ENCODE measurements at places on chromosomes 13 and 19.

- DNase-seq = no peak
Observed at GRCh38 chr19:40571005-40571318, 5.7 kb upstream of the SHKBP1 start.

GRCh38 chr19:20044663-20045062 lies 5.4 kb upstream of the ZNF682 start:
- no peak for DNase-seq

DNA sequence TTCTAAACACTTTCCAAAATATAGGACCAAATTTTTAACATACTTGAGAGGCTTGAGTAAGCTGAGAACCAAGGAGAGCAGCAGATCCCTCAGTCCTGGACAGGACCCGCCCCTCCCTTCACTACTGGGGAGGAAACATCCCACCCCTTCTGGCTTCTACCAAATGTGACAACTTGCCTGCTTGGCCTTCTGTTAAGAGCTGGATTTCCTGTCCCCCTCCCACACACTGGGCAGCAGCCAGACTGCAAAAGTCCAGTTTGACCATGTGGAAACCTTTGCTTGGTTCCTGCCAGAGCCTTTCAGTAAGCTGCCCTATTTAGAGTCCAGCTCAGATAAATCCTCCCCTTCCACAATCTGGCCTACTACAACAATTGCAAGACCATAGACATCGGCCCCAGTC lies 84.3 kb downstream of the FGF14 start:
- DNase-seq = no peak

DNA sequence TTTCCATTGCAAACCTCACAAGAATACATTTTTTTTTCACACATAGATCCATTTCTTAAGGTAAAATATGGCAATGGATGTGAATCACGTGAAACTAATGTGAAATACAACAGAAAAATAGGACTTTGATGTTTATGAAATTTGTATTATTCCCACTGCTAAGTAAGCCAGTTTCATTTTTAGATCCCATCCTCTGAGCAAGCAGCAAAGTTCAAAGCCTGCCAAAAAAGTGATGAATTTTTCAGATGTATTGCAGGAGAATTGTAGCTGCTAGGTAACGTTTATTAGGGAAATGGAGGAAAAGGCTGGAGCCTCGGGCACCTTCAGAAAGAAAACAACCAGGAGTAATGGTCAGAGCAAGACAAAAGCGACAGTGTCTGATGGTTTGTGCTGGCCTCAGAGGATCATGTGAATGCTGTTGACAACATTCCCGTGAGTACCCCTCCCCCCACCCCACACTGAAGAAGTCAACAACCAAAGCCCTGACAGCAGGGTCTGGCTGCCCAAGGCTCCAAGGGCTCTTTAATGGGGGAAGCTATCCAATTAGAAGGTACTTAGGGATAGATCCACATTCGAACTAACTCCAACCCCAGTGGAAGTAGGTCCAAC lies 95.5 kb downstream of the OXGR1 start:
- no peak for DNase-seq

- DNase-seq = no peak
Observed at GRCh38 chr19:811506-812048, 10.2 kb downstream of the PLPPR3 start.

DNA sequence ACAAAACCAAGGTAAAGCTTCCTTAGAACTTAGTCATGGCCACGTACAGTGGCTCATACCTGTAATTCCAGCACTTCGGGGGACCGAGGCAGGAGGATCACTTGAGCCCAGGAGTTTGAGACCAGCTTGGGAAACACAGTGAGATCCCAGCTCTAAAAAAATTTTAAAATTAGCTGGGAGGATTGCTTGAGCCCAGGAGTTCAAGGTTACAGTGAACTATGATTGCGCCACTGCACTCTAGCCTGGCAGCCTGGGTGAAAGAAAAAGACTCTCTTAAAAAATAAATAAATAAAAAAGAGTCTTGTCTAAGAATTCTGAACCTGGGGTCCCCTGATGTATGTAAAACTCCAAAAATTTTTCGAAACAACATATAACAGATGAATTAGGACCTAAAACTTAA lies 34.9 kb downstream of the N4BP2L2 start:
- DNase-seq = no peak

- DNase-seq = no peak
Observed at GRCh38 chr19:47679922-47680857, 33.0 kb upstream of the EHD2 start.

DNA sequence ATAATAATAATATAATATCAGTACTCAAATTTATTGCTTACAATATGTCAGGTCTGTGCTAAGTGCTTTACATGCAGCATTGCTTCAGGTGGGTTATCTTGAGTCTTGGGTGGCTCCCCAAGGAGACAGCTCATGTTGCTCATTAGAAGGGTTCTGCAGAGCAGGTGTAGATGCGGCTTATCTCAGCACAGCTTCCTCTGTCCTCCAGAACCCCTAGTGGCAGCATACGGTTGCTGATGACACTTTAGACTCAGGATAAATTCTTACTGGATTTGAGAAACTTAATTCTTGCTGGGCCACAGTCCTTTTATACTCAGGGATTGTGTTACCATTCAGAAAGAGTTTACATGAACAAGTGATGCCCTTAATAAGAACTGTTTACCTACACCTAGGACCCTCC lies 8.9 kb downstream of the COG3 start:
- no peak for DNase-seq

GRCh38 chr13:28495538-28496187 lies 735 bp upstream of the FLT1 start:
- no peak for DNase-seq

DNA sequence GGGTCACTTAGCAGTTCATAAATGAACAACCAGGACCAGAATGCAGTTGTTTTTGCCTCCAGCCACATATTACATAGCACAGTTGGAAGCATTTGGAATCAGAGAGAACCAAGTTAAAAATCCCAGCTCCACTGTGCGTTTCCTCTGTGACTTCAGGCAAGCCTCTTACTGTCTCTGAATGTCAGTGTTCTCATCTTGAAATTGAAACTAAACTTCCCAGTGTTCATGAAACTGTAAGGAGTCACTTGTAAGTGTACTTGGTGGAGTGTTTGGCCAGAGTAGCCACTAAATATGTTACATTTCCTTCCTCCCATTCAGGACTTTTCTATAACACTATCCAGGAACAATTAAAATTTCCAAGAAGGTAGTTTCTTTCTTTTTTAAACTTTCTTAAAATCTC lies 276.8 kb downstream of the KCNRG start:
- no peak for DNase-seq

DNA sequence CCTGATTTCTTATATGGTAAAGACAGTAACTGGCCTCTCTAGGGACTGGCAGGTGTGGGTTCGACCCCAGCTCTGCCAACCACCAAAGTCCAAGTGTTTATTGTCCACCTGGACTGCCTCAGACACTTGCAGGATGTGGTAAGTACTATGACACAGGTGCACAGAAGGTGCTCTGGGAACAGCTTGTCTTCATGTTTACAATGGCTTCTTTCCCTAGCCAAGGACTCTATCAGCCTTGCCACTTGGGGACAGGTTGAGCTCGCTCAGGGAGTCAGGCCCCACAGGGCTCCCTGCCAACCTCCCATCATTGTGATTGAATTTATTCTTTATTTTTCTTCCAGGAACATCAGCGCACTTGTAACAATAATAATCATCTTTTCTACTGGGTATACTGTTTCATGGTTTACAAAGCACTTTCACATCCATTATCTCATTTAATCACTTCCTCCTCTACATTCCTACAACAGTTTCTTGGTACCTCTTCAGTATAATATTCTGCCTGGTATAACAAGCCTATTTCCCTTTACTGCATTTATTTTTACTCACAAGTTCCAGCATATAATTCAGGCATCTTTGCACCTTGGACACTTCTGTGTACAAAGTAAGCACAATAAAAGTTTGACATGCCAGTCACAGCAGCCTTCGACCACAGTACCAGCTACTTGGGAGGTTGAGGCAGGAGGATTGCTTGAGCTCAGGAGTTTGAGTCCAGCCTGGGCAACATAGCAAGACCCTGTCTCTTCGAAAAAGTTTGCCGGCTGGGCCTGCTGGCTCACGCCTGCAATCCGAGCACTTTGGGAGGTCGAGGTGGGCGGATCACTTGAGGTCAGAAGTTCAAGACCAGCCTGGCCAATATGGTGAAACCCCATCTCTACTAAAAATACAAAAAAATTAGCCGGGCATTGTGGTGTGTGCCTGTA lies 24.2 kb upstream of the GATAD2A start:
- DNase-seq = no peak

DNA sequence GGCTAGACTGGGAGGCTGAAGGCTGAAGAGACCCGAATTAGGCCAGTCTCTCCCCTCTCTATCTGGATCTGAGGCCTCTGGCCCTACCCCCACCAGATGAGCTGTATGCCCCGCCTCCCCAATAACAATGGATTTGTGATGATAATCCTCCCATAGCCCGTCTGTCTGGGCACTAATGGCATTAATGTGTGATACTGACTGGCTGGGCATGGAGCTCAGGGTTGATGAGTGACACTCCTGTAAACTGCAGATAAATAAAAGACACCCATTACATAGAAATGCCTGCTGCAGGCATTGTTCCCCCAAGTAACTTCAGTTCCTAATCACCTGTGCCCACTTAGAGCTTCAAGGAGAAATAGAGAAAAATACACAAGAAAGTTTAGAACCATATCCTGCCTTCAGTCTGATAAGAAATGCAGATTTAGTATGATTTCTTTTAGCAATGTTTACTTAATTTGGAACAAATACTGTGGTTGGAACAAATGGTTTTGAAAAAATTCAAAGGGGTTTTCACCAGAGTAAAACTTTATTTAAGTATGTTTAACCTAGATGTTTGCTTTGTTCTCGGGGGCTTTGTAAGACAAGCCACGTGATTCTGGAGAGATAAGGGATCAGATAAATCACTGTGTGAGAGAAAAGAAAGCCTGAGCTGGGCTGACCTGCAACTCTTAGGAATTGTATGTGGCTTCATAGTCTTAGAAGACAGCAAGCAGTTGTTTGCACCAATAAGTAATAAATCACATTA lies 60.3 kb downstream of the TNFRSF19 start:
- no peak for DNase-seq

GRCh38 chr19:46390866-46391265 lies 22.5 kb downstream of the CCDC8 start:
- no peak for DNase-seq

DNA sequence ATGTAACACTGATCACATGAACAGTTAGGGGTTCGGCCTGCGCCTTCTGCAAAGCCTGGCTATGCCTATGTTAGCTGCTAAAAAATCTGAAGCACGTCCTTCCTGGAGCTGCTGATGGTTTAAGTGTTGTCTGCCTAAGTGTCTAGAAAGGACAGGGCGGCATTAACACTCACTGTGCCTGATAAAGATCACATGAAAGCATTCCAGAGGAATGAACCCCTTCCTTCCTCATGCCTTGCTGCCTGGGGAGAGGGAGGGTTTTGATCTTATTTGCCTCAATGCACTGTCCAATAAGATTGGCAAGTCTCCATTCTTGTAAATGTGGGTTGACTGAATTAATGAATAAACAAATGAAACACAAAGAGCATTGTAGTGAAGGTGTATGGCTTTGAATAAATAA lies 5.2 kb downstream of the DOCK9 start:
- DNase-seq = no peak

DNA sequence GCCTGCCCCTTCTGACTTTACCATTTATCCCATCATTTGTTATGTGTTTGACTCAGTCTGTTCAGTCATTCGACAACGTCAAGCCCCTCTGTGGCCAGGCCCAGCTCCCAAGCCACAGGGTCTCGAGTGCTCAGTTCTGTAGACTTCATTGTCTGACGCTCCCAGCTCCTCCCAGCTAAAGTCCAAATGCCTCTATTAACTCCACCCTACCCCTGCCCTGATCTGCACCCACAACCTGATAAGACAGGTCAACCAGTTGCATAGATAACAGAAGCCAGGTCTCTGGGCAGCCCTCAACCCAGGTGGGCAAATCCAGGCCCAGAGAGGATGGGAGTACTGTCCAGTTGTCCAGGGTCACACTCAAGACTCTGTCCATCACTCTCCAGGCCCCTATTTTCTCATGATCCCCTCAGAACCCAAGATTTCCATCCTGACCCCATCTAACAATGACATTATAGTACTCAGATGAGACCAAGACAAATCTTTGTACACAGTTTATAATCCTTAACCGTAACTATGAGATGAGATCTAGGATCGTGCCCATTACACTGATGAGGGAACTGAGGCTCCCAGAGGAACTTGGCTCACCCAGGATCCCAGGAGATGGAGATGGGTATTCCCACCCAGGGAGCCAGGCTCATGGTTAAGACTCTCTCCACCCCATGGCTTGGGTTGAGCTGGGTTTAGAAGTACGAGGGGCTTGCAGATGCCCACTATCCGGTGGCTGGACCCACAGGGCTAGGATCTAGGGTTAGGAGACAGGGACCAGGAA lies 1.1 kb downstream of the TM6SF2 start:
- DNase-seq = no peak

- no peak for DNase-seq
Observed at GRCh38 chr19:19588546-19588945, 29.9 kb downstream of the PBX4 start.

DNA sequence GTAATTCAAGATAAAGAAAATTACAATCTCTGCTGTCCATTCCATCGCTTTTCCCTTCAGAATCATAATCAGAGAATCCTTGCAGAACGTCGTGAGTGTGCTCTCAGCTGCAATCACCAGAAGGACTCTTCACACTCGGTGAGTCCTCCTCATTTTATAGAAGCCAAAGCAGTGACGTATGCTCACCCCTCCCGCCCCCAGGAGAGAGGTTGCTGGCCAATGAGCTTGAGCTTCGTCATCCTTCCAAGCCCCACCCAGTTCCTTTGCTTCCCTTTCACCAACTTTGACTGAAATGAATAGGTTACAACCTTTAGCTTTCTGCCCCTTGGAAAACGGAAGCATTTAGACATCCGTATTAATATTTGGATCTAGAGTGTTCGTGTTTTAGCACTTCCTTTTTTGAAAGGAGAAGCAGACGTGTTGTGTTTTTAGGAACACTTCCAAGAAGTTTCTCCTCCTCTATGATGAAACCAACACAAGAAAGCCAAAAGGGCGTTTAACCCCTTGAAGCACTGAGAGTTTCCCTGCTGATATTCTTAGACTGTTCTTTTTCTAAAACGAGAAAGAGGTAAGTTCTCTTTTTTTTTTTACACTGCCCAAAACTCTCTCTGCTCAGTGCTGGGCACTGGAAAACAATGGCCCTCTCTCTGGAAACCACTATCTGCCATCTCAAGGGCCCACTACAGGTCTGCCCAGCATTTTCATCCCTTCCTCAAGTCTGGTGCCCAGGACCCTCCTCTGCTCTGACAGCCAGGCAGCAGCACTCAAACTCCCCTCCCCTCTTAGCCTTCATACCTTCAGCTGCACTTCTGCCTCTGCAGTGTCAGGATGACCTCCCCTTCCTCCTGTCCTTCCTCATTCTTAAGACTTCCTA lies 44.3 kb upstream of the CEACAM21 start:
- DNase-seq = peak; percentile 27

Measured in activated naive CD4-positive, alpha-beta T cell (primary cell).